ENCODE measurements at places on chromosomes 2 and 18.

GRCh38 chr2:147364597-147364996 lies 480.2 kb upstream of the ACVR2A start:
- DNase-seq: no peak

DNA sequence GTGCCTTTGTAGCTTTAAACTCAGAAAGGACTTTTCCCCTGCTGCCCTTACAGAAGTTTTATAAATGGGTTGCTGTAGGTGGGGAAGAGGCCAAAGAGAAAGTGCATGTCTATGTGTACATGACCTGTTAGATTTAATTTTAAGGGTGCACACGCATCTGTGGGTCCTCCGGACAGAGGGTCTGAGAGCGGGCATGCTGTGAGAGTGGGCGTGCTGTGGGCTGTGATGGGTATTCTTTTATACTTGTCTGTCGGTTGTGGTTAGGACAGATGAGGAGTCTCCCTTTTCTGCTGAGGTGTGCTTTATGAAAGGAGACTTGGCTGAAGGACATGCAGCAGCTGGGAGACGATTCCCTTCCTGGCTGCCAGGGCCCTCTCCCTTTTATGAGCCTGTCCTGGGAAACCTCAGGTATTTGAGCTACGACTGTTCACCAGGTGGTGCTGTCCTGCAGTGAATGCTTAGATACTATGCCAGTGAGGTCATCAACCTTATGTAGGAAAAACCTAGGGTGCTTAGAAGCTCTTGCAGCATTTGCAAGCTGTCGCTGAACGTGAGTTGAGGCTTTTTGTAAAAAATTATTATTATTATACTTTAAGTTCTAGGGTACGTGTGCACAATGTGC lies 67.5 kb downstream of the TANC1 start:
- DNase-seq: no peak

- no peak for DNase-seq
Observed at GRCh38 chr18:44895176-44895798, 214.6 kb downstream of the SETBP1 start.

- no peak for DNase-seq
Observed at GRCh38 chr2:38178556-38179419, 102.8 kb upstream of the CYP1B1 start.

GRCh38 chr18:79682481-79682880 lies 2.9 kb downstream of the CTDP1 start:
- DNase-seq: no peak

GRCh38 chr2:241391892-241392665 lies 36.0 kb downstream of the FARP2 start:
- DNase-seq: no peak

DNA sequence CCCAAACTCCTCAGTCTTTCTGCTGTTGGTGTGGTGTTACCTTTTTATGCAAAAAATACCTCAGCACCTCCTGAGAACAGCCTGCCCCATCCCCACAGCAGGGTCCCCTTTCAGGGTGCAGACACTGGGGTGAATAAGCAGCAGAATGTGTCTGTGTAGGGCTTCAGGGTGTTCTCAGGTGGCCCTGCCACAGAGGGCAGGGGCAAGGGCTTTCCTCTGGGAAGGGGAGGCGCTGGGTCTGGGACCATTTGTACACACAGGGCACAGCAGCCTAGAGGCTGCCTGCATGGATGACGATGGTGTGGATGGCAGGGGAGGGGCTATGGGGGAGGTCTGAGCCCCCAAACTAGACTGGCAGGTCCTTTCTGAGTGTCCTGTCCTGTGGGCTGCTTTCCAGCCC lies 2.6 kb downstream of the HAAO start:
- no peak for DNase-seq

- no peak for DNase-seq
Observed at GRCh38 chr2:8309131-8309530, 372.7 kb upstream of the ID2 start.

DNA sequence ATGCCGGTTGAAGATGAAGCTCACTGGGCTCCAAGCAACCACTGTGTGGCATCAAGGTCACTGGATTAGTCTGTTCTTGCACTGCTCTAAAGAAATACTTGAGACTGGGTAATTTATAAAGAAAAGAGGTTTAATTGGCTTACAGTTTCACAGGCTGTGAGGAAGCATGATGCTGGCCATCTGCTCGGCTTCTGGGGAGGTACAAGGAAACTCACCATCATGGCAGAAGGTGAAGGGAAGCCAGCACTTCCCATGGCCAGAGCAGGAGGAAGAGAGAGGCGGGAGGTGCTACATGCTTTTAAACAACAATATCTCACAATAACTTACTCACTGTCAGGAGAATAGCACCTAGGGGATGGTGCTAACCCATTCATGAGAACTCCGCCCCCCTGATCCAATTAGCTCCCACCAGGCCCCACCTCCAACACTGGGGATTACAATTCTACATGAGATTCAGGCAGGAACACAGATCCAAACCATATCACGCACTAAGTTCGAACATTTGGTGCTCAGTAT lies 109.7 kb upstream of the MGAT5 start:
- DNase-seq: no peak

GRCh38 chr2:48175254-48175653 lies 269.0 kb upstream of the FBXO11 start:
- no peak for DNase-seq

- no peak for DNase-seq
Observed at GRCh38 chr2:203805486-203805838, 62.1 kb upstream of the CTLA4 start.

DNA sequence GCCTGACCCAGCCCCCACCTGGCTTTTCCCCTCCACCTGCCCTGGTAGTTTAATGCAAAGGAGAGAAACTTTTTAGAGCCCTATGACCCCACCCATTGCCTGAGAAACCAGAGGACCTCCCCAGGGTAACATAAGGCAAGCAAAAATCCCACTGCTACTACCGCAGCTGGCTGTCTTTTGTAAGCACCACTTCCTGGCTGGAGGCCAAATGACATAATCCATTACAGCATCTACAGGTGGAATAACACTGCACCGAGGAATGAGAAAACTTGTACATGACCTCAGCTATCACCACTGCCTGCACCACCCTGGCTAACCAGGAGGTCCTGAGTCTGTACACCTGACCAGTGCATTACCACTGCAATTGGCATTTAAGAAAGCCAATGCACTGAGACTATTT lies 149.6 kb upstream of the GALNT5 start:
- DNase-seq: no peak

- no peak for DNase-seq
Observed at GRCh38 chr18:45044787-45045186, 364.1 kb downstream of the SETBP1 start.

DNA sequence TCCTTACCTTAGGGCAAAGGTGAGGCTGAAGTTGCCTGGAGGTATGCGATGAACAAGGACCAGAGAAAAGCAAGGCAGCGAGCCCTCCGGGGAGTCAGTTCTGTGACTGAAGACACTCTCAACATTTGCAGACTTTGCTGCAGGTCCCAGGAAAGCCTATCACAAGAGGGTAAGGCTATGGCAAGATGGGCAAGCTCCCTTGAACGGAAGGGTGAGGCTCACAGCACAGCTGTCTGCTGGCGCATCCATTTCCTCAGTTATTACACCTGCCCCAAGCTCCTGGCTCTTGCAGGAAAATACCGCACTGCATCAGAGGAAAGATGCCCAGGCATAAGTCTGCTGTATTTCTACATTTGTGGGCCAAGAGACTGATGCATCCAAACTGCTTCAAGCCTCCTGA lies 141.4 kb downstream of the BCL11A start:
- no peak for DNase-seq

- DNase-seq: no peak
Observed at GRCh38 chr18:76495006-76495370, at the start of gene ZNF516. ZNF516 (minus strand) TSS chr18:76495242; CDS start chr18:76443054, 52,188 bp downstream.

DNA sequence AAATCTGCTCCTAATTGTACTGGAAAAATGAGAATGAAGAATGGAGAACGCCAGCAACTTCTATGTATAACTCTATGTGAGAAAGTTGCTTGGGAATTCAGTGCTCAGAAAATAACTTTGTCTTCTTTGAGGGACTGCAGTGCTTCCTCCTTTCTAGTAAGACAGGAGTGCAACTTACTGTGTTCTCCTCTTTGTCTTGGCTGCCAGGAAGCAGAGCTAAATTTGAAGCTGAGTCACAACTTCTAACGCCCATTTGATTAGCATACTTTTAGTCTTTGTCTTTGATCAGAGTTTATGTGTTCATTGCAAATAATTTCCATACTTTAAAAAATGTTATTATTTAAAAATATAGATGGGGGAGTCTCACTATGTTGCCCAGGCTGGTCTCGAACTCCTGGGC lies 6.6 kb downstream of the ARHGAP25 start:
- DNase-seq: no peak

DNA sequence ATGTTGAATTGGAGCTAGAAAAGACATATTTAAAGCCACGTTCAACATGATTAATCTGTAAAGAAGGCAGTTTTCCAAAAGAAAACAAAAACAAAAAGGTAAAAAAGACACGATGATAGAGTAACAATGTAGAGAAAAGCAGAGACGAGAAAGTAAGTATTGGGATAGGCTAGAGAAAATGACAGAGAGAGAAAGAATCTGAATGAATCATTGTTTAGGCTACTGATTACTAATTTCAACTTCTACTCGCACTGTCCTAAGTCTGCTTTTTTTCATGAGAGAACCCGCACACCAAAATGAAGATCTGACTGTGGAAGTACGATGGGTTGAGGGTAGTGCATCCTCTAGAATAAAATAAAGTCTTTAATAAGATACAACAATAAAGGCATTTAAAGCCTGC lies 1599.2 kb upstream of the TMEFF2 start:
- no peak for DNase-seq

DNA sequence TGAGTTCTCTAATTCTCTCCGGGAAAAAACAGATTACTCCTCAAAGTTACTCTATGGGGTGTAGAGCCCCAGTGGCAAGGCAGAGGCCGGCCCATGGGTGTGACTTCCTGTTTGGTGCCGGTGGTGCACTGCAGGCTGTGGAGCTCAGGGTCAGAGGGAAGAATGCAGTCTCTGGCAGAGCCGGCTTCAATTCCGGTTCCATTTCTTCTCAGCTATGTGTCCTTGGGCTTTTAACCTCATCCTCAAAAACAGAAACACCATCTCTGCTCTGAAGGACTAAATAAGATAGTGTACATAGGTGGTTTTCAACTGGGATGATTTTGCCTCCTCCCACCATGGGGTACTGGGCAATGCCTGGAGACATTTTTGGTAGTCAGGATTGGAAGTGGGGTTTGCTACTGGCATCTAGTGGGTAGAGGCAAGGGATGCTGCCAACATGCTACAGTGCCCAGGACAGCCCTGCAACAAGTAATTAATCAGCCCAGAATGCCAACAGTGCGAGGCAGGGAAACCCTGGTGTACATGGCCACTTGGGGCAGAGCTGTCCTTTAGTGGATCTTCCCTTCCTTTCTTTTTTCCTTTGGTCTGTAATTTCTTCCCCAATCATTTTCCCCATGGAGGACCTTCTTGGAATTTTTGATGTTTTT lies 81.2 kb downstream of the INSIG2 start:
- peak; percentile 0 for DNase-seq

GRCh38 chr2:18790509-18791171 lies 201.3 kb upstream of the NT5C1B start:
- DNase-seq: no peak

- DNase-seq: no peak
Observed at GRCh38 chr2:73104933-73105332, 7.8 kb downstream of the RAB11FIP5 start.

DNA sequence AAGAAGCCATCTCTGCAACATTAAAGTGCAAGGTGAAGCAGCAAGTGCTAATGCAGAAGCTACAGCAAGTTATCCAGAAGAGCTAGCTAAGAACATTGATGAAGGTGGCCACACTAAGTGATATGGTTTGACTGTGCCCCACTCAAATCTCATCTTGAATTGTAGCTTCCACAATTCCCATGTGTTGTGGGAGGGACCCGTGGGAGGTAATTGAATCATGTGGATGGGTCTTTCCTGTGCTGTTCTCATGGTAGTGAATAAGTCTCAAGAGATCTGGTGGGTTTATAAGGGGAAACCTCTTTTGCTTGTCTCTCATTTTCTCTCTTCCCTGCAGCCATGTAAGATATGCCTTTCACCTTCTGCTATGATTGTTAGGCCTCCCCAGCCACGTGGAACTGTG lies 11.4 kb downstream of the RDH14 start:
- DNase-seq: no peak
